ENCODE measurements at places on chromosomes 3 and 15. TPM values are rescaled to one million over a fixed set of nuclear protein-coding genes. Genes with fewer than 3 reads are reported as not detected.

Gene PIF1
- total RNA-seq, result 21.7 TPM

GRCh38 chr15:100783760-100784492 lies 95.7 kb upstream of the ALDH1A3 start:
- H3K4me3 ChIP-seq, result no peak overlapping the region
- no peaks in the 10 kb centered on the region for H3K4me1 ChIP-seq
- H3K36me3 ChIP-seq, result no peaks in the 10 kb centered on the region
- H3K27ac ChIP-seq, result no peak overlapping the region
- peaks cover 6% of the 10 kb centered on the region for H3K27me3 ChIP-seq

GRCh38 chr15:60399246-60399915 lies 1.6 kb upstream of the ANXA2 start:
- peaks cover 24% of the 10 kb centered on the region for H3K36me3 ChIP-seq
- H3K27me3 ChIP-seq, result no peaks in the 10 kb centered on the region
- DNase-seq, result no peak

- no peak for DNase-seq
- H3K4me1 ChIP-seq, result no peaks in the 10 kb centered on the region
- no peak overlapping the region for H3K4me3 ChIP-seq
- no peaks in the 10 kb centered on the region for H3K36me3 ChIP-seq
- H3K27ac ChIP-seq, result no peak overlapping the region
These were observed 189.8 kb downstream of the NTRK3 start for GRCh38 chr15:88066636-88067330.

GRCh38 chr3:6640907-6641306 lies 220.0 kb upstream of the GRM7 start:
- no peak overlapping the region for H3K4me3 ChIP-seq
- DNase-seq, result no peak
- H3K4me1 ChIP-seq, result no peaks in the 10 kb centered on the region
- H3K27me3 ChIP-seq, result no peaks in the 10 kb centered on the region

GRCh38 chr15:25797936-25798901 lies 64.9 kb downstream of the ATP10A start:
- H3K27me3 ChIP-seq, result peaks cover 9% of the 10 kb centered on the region
- H3K4me3 ChIP-seq, result no peak overlapping the region
- no peaks in the 10 kb centered on the region for H3K36me3 ChIP-seq
- H3K27ac ChIP-seq, result no peak overlapping the region
- no peak for DNase-seq

Gene PTX3
- 0.20 TPM for total RNA-seq

Gene FAIM
- 3.1 TPM for total RNA-seq

- no peaks in the 10 kb centered on the region for H3K27me3 ChIP-seq
- no peak overlapping the region for H3K27ac ChIP-seq
- H3K4me1 ChIP-seq, result no peaks in the 10 kb centered on the region
- no peak overlapping the region for H3K4me3 ChIP-seq
- no peaks in the 10 kb centered on the region for H3K36me3 ChIP-seq
These were observed 18.1 kb upstream of the TRAT1 start for GRCh38 chr3:108804437-108804836.

DNA sequence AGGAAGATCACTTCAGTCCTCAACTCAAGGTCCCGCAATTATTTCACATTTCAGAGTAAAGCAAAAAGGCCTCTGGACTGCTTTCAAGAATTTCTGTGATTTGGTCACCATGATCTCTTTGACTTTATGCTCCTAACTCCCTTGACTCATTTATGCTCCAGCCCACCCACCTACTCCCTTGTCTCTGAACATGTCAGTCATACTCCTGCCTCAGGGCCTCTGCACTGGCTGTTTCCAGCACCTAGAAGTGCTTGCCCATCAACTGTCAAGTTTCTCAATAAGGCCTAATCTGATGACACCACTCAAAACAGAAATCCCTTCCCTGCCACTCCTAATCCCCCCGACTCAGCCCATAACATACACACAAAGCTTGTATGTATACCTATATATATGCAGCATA lies 36.1 kb upstream of the CSPG5 start:
- no peak for DNase-seq
- no peak overlapping the region for H3K27ac ChIP-seq
- no peaks in the 10 kb centered on the region for H3K4me1 ChIP-seq
- peaks cover 93% of the 10 kb centered on the region for H3K36me3 ChIP-seq
- no peak overlapping the region for H3K4me3 ChIP-seq

All from K562 (cell line).